ENCODE measurements at places on chromosomes 7 and 10.

GRCh38 chr10:105974803-105975456, 1189.6 kb downstream of the SORCS1 start:
- no peak for DNase-seq

- DNase-seq = no peak
These were observed 211.8 kb downstream of the FRMD4A start for GRCh38 chr10:14118953-14119352.

GRCh38 chr7:131948434-131949053, 392.1 kb upstream of the PODXL start:
- no peak for DNase-seq

DNA sequence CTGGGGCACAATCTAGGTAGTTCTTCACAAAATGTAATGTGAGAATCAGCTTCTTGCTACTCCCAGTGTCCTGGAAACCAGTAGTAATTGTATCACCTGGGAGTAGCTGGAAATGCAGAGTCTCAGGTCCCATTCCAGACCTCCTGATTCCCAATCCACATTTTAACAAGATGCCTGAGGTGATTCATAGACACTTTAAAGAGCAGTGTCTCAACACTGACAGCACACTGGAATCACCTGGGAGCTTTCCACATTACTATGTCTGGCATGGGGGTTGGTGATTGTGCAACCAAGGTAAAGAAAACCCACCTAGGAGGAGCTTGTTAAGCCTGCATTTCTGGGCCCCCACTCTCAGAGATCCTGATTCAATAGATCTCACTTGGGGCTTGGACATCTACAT, 11.1 kb downstream of the DPY19L1 start:
- DNase-seq = no peak

- no peak for DNase-seq
These were observed 33.5 kb downstream of the FAM204A start for GRCh38 chr10:118308664-118309063.

GRCh38 chr7:89316584-89317251, 521.2 kb upstream of the TEX47 start:
- DNase-seq = no peak

GRCh38 chr7:112421666-112422486, 28.4 kb upstream of the IFRD1 start:
- no peak for DNase-seq

DNA sequence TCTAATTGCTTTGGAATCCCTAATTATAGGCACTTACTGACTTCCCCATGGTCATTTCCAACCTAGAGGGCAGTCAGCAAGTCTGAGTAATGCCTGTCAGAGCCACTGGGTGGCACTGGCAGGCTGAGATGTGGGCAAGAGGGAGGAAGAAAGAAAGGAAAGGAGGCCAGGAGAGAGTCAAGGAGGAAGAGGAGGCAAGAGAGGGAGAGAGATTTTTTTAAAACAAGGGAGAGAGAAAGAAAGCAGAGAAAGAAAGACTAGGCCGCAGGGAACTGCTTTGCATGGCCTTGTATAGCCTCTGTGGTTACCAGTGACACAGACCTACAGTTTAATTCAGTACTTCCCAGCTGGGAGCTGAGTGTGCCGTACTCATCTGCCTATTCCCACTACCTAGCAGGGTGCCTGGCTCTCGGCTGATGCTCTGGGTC, 210.4 kb upstream of the ADO start:
- no peak for DNase-seq

- DNase-seq = no peak
These were observed 193.8 kb upstream of the ADO start for GRCh38 chr10:62610649-62611229.

GRCh38 chr10:113704637-113705343, 25.1 kb downstream of the CASP7 start:
- no peak for DNase-seq

DNA sequence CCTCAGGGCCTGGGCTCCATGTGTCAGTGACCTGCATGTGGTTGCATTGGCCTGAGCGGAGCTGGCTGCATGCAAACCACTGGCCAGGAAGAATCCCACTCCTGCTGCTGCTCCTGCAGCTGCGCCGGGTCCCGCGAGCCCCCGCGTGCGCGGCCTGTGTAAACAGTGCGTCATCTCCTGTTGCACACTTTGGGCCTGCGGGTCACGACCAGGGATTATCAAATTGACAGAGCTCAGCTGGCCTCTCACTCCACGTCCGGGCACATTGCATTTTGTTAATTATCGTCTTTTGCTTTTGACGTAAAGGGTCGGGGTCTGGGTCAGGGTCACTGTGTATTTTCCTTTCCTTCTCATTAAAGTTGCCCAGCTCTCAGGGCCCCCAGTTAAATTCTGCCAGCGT, 132.6 kb downstream of the RGS10 start:
- DNase-seq = no peak

- DNase-seq = no peak
These were observed 687.3 kb downstream of the MAGI2 start for GRCh38 chr7:78765943-78766729.

DNA sequence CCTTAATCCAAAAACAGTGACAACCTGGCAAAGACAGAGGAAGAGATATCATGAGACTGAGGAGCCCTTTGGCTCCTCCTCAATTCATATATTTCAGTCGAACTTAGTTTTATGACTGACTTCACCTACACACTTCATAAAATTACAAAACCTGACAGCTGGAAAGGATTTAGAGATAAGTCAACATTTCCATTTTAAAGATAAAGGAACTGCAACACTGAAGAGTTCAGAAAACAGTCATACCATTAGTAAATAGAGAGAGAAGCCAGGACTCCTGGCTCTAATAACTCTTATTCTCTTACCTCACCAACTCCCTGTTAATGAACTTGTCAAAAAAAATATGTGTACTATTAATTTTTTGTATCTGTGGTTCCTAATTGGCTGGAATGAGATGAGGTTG, 141.0 kb upstream of the COL1A2 start:
- DNase-seq = no peak

- no peak for DNase-seq
These were observed 92.7 kb upstream of the RET start for GRCh38 chr10:42984035-42984610.

DNA sequence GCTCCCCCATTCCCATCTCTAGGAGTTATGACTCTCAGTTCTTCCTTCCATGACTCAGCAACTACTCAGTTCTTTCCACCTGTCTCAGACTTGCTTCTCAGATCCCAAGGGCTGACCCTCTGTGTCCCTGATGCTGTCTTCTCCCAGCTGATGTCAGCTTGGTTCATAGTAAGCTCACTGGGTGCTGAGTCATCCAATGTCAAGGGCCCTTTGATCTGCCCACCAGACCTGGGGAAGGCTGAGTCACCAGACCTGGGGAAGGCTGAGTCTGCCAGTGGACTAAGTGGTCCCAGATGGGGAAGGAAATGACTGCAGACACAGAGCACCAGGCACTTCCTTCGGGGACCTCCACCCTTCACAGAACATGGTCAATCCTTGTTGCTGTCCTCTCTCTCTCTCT, 76.1 kb upstream of the ZEB1 start:
- peak; percentile 89 for DNase-seq

DNA sequence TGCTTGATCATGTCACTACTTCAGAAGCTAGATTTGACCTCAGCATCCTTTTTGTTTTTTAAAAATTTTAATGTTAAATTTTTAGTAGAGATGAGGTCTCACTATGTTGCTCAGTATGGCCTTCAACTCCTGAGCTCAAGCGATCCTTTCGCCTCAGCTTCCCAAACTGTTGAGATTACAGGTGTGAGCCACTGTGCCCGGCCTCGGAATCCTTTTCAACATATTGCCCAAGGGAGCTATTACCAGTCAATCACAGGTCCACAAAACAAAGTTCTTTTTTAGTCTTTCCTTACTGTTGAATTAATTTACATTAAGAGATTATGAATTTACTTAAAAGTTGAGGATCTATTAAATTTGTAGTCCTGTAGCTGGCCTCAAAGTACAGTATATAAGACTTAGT, 37.7 kb downstream of the CCSER2 start:
- DNase-seq = no peak

GRCh38 chr7:1220977-1221745, 11.5 kb upstream of the UNCX start:
- no peak for DNase-seq

GRCh38 chr7:7967886-7968543, 581 bp upstream of the GLCCI1 start:
- DNase-seq = no peak

- DNase-seq = no peak
These were observed 1078.9 kb downstream of the NRG3 start for GRCh38 chr10:82953909-82954308.

- DNase-seq = no peak
These were observed 16.7 kb downstream of the SLIT1 start for GRCh38 chr10:97169063-97169462.

GRCh38 chr7:81300753-81301152, 381.9 kb upstream of the SEMA3C start:
- no peak for DNase-seq

DNA sequence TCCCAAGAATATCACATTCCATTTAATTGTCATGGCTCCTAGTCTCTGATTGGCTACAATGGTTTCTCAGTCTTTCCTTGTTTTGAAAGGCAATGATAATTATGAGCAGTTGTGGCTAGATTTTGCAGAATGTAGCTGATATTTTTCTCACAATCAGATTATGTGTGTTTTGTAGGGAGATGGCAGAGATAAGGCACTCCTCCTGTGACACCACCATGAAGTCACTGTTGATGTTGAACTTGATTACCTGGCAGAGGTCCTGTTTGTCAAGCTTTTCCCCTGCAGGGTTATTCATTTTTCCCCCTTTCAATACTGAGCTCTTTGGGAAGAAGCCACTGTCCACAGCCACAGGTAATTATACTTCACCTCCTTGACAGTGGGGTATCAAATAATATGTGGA, 602.9 kb upstream of the PFKP start:
- no peak for DNase-seq

DNA sequence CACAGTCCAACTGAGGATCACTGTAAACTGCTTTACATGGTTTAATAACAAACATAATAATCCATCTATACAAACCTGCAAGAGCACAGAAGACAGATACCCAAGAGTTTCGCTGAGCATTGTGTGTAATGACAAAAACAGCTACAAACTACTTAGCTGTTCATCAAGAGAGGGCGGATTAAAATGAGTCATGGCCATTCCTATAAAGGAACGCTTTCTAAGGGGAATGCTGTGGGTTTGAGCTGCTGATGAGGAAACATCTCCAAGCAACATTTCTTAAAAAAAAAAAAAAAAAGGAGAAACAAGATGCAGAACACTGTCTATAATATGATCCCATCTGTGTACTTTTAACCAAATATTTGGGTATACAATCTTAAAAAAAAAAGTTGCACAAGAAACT, 33.8 kb downstream of the VOPP1 start:
- DNase-seq = peak; percentile 73

- no peak for DNase-seq
These were observed 211.3 kb downstream of the PAXIP1 start for GRCh38 chr7:154791611-154792010.

All from AG09319 (cell line).